Activated CD4-positive, alpha-beta memory T cell treated with anti-CD3 and anti-CD28 coated beads, Interleukin-2, amount 10 ng/mL, durations not matched to agents 7 days and 5 days (primary cell): ENCODE measurements at places on chromosomes 4 and X. TPM values are rescaled to one million over a fixed set of nuclear protein-coding genes. Genes with fewer than 3 reads are reported as not detected.

DNA sequence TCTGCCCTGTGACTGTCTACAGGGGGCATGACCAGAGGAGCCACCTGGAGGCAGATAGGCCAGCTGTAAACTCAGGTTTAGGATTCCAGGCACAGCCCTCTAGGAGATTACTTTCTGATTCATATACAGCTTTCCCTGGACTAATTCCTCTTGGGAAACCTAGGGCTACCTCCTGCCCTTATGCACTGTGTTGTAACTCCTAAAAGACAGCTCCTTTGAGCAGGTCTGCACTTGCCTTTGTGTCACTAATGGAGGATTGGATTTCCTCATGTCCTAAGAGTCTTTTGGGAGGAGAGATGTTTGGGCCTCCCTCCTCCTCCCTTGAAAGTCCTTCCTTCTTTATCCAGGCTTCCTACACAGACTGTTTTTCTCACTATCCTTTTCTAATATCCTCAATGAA, 202.0 kb downstream of the PCDH19 start:
- no peak for DNase-seq

DNA sequence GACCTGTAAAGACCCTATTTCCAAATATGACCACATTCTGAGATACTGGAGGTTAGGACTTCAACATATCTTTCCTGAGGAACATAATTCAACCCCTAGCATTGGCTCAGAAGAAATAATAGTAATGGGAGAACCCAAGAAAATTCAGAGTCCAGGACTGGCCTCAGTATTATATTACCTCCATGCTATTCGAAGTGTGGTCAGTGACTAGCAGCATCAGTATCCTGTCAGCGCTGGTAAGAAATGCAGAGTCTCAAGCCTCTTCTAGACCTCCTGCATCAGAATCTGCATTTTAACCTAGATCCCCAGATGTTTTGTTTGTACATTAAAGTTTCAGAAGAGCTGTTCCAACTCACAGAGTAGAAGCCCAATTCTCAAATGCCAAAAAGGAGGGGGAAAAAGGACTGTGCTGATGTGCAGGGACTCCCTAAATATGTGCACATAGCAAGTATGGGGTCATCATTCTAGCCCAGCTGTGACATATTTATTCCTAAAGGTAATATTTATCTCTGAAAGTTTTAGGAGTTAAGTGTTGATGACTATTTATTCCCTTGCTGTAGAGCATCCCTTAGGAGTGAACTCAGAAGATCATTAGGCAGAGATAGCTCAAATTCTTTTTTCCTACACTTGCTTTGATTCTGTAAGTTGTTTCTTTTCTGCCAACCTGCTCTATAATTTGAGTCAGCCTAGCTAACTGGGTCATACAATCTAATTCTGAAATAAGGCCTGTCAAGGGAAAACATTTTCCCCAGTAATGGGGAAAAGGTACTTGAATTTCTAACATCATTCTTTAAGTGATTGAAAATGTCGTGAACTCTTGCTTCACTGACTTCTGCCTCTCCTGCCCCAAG, 361.9 kb downstream of the ARHGAP24 start:
- DNase-seq = no peak

GRCh38 chr4:162959046-162959445, 207.6 kb downstream of the NAF1 start:
- no peak for DNase-seq

GRCh38 chrX:66074920-66075879, 35.3 kb upstream of the VSIG4 start:
- peak; percentile 61 for DNase-seq

GRCh38 chrX:9369802-9370291, 95.0 kb upstream of the TBL1X start:
- DNase-seq = peak; percentile 36

GRCh38 chr4:7625071-7625470, 190.3 kb upstream of the PSAPL1 start:
- DNase-seq = no peak

- DNase-seq = no peak
These were observed 59.8 kb downstream of the TRAPPC11 start for GRCh38 chr4:183718876-183719275.

GRCh38 chr4:3340700-3341083, 47.9 kb downstream of the RGS12 start:
- no peak for DNase-seq

DNA sequence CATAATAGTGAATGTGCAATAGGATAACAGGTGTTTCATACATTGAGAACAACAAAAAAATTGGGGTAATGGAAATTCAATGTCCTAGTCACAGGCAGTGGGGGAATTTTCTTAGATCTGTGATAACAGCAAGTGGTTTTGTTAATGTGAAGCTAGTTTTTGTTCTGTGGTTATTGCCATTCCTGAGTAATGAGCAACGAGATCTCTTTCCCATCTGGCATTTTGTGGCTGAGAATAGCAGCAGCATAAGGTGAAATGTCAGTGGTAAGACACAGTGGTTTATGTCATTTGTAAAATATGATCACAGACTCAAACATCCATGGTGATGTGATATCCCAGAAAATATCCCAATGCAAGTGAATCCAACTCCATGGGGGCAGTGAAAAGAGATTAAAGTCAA, 497.5 kb downstream of the KCNIP4 start:
- DNase-seq = no peak

GRCh38 chr4:38911257-38911656, 43.7 kb downstream of the FAM114A1 start:
- no peak for DNase-seq

DNA sequence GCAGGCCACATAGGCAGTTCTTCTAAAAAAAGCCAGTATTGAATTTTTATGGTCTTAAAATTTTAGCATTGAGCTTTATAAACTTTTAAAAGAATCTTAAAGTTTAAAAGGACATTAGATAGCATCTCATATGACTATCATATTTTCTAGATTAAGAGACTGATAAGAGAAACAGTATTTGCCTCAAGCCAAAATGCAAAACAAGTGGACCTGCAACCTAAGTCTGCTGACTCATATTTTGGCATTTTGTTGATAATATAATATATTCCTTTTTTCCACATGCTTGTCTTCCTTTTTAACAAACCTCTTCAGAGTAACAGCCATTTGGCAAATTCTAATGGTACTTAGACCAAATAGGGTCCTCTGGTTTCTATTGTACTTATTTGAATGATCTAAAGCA, 328.5 kb upstream of the GALNTL6 start:
- no peak for DNase-seq

DNA sequence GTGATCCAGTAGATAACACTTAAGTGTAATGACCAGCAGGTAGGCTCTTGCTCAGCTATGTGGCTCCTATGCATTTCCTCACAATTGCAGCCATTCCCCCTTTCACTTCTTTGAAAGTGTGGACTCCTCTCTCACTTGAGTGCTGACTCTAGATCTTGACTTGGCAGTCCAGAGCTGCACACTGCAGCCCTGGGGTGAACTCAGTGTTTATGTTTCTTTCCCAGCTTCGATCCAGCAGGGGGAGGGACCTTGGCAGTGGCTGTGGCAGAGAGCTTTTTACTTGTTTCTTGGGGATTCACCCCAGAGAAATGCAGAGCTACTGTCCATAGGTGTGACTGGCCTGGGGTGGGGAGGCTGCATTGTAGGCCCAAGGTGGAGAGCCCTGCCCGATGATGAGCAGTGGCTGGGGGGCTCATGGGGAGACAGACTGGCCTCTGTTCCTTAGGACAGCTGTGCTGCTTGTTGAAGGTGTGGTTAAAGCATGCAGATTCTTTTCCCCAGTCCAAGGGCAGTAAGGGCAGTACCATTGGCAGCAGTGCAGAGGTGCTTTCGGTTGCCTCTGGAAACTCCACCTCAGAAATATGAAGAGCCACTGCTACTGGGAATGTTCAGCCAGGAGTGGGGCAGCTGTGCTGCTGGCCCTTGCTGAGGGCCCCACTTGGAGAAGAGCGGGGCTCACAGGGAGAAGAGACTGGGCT, 134.7 kb downstream of the SH3BGRL start:
- DNase-seq = no peak

- DNase-seq = no peak
These were observed 87.8 kb downstream of the WWC2 start for GRCh38 chr4:183186813-183187212.

DNA sequence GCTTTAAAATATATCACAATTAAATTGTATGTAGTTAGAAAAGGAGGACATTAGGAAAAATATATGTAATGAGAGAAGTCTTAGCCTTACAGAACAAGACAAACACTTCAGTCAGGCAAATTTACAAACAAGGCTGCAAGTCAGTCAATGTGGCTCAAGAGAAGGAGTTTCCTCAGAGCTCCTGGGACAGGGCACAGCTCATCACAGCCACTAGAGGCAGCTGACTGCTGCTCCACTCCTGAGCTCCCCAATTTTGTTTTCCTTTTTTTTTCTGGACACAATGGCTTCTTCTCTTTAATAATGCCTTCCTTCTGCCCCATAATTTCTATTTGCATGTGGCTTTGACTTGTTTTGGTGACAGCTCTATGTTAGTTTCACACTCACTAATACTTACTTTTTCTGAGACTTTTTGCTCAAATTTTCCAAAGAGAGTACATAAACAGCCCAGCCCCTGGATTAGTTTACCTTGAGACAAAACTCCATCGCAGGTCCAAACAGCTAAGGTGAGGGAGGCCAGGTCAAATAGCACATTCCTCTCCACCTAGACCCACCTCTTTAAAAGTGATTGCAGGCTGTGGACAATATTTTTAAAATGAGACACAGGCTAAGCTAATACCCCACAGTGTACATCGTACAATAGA, 850.4 kb upstream of the FRG1 start:
- no peak for DNase-seq

- DNase-seq = no peak
These were observed 70.6 kb downstream of the MGST2 start for GRCh38 chr4:139736274-139736660.

GRCh38 chrX:72102760-72103159, 29.0 kb downstream of the RTL5 start:
- DNase-seq = no peak

DNA sequence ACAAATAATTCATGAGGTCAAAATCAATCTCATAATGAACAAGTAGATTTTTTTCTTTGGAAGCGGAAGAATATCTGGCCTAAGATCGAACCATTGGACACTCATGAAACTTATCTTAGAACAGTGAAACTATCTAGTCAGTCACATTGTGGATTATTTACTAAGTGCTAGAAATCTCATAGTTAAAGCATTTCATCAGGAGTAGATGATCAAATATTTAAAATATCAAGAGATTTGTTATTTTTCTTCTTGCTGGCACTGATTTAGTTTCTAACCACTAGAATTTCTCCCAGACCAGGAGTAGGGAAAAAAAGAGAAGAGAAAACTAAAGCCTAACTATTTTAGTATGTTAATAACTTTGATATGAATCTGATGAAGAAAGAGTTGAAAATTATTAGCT, 105.5 kb downstream of the SHROOM3 start:
- no peak for DNase-seq

DNA sequence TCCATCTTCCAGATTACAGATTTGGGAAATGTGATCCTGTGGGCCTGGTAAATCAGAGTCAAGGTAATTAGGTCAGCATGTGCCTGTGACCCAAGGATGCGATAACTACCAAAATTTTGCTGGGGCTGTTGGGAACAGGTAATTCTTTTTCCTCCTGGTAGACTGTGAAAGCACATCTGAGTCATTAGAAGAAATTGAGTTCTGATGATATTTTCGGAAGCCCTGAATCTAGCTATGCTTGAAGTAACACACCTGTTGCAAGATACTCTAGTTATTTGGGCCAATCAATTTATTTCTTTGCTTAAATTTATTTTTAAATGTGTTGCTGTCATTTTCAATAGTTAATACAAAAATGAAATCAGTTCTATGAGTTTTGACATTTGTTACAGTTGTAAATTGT, 903.6 kb downstream of the RPA4 start:
- no peak for DNase-seq

DNA sequence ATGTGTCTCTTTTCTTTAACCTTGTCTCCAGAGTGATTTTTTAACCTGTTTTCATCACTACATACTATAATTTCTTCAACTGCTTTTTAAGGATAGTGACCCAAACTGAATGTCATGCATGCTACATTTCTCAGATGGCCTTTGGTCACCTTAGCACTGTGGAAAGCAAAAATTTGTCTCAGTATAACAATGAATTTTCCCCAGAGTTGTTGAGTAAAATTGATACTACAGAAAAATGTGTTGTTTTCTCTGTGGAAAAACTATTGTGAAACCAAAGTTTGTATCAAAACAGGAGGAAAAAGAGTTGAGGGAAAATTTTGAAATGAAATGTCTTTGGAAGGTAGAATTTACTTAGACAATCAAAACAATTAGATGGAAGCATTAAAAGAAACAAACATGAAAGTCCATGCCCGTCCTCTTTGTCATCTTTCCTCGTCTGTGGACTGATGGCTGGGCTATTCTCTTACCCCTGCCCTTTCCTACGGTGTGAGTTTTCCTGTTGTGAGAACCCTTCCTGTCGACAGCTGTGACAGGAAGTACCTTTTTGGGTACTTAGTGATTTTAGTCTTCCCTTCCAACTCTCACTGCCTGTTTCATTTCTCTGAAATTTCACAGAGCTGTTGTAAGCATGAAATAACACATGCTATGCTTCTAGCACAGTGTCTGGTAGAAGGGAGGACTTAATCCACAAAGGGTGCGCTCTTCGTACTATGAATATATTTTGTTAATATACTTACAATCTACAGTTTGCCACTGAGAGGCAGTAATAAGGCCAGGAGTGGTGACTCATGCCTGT, 50.8 kb downstream of the LRP2BP start:
- DNase-seq = no peak

DNA sequence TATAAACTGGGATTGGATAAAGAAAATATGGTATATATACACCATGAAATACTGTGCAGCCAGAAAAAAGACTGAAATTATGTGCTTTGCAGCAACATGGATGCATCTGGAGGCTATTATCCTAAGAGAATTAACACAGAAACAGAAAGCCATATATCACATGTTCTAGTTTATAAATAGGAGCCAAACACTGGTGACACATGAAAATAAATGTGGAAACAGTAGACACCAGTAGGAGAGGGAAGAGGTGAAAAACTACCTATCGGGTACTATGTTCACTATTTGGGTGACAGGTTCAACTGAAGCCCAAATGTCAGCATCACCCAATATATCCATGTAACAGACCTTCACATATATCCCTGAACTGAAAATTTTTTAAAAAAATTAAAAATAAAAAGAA, 725.1 kb downstream of the C4orf33 start:
- no peak for DNase-seq

Gene NAA11
- total RNA-seq = not detected

Gene SUPT20HL2
- total RNA-seq = not detected

Gene GRID2
- not detected for total RNA-seq

Gene ABHD18
- total RNA-seq = 23.6 TPM

Gene SLIT2
- total RNA-seq = not detected
